Occipital lobe (tissue), 3 donors: ENCODE measurements at places on chromosomes 12 and 14.
A peak's percentile ranks its signal among the peaks of the same experiment; 100 is the strongest.

GRCh38 chr12:2877953-2878732 lies 1.1 kb downstream of the RHNO1 start:
- DNase-seq, result no peak

- DNase-seq, result no peak
Measured at GRCh38 chr12:52310622-52311284, 10.4 kb downstream of the KRT83 start.

- no peak for DNase-seq
Measured at GRCh38 chr14:21322716-21323115, 42.8 kb downstream of the RPGRIP1 start.

GRCh38 chr12:132154941-132155770 lies 10.9 kb downstream of the NOC4L start:
- no peak for DNase-seq

DNA sequence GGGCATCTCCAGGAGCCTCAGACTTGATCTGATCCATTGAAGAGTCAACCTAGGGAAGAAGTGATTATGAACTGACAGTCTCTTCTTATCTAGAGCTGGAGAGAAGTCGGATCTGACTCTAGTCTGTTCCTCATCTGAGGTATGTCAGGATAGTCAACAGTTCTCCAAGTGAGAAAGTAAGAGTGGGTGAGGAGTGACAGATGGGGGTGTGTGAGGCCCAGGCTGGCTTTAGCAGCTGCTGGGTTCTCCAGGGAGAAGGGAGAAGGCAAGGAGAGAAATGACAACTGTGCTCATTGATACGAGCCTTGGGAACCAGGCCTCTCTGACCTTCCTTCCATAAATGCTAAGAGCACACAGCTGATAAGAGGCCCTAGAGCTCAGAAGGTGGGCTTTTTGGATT lies 53.3 kb downstream of the IRAK3 start:
- DNase-seq, result no peak

GRCh38 chr12:53743266-53744129 lies 8.3 kb downstream of the CISTR start:
- DNase-seq, result peak; percentile 38

DNA sequence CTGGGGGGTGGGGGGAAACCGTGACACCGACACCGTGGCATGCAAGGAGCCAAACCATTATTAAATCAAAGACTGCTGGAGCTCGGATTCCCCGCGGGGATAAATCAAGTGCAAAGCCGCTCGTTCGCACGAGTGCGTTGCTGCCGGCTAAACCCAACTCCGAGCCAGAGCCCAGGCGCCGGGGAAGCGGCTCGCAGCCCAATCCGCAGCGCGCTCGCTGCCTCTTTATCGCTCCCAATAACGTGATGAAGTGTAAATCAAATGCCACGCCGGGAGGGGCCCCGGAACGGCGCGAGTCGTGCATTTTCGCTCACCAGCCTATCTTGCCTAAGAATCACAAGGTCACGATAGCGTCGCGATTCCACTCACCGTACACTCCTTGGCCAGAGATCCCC lies 1.3 kb downstream of the MDGA2 start:
- no peak for DNase-seq

GRCh38 chr12:10571141-10571540 lies 42.3 kb downstream of the MAGOHB start:
- no peak for DNase-seq

DNA sequence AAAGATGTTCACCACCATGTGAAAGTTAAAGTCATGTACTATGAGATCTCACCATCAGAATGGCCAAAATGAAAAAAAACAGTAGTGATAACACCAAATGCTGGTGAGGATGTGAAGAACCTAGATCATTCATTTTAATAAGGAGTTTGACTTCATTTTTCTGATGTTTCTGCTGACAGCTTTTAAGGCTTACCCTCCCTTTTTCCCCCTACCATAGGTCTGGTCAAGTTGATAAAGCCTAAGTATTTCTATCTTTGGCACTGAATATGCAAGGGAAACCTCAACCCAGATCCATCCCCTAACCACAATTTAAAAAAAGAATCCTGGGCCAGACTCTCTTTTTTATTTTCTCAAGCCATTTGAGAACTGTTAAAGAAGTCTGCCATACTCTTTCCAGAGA lies 689.6 kb upstream of the FOXG1 start:
- DNase-seq, result no peak

GRCh38 chr12:123073292-123073691 lies 77.6 kb downstream of the PITPNM2 start:
- DNase-seq, result no peak

GRCh38 chr12:102776041-102776440 lies 141.0 kb downstream of the PAH start:
- DNase-seq, result no peak

- no peak for DNase-seq
Measured at GRCh38 chr14:74963705-74964271, 8.4 kb upstream of the PGF start.

DNA sequence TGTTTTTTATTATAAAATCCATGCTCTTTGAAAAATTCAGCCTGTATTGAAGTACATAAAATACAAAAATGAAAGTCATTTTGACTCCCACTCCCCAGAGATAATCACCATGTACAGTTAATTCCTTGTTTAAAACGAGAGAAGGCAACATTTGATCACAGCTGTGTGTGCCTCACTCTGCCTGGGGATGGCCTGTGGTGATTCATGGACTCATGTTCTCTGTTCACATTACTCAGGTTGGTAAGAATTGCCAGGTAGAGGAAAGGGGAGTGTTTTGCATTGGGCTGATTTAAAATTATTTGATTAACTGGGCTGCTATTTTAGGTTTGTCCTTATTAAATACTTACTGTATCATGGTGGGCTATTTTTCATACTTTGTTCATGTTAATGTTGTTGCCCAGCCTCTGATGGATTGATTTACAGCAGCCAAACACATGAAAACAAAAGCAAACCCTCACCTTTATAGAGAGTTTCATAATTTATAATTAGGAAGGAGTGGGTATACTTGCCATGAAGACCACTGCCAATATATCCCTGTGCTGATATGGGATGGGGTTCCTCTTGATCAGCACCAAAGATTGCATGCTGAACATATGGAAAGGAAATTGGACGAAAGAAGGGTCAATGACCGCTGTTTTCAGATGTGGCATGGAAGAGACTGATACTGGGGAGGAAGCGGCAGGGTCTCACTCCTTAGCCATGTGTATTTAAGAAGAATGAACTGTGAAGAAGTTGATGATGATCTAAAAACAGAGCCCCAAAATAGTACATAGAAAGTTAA lies 3.0 kb downstream of the ZBTB1 start:
- no peak for DNase-seq

DNA sequence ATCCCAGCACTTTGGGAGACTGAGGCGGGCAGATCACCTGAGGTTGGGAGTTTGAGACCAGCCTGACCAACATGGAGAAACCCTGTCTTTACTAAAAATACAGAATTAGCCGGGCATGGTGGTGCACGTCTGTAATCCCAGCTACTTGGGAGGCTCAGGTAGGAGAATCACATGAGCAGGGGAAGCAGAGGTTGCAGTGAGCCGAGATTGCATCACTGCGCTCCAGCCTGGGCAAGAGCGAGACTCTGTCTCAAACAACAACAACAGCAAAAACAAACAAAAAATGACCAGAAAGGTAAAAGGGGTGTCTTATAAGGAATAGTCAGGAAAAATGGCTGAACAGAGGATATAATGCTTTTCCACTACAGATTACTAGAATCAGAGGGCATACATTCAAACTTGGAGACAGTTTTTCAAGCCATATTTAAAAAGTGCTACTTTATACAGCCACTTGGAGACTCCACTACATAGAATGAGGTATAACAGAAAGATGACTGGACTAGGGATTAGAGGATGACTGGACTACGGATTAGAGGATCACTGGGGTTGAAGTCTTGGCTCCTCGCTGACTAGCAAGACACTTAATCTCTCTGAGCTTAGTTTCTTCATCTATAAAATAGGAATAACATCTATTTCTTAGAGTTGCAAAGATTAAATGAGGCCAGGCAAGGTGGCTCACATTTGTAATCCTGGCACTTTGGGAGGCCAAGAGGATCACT lies 4.9 kb upstream of the CS start:
- DNase-seq, result no peak

DNA sequence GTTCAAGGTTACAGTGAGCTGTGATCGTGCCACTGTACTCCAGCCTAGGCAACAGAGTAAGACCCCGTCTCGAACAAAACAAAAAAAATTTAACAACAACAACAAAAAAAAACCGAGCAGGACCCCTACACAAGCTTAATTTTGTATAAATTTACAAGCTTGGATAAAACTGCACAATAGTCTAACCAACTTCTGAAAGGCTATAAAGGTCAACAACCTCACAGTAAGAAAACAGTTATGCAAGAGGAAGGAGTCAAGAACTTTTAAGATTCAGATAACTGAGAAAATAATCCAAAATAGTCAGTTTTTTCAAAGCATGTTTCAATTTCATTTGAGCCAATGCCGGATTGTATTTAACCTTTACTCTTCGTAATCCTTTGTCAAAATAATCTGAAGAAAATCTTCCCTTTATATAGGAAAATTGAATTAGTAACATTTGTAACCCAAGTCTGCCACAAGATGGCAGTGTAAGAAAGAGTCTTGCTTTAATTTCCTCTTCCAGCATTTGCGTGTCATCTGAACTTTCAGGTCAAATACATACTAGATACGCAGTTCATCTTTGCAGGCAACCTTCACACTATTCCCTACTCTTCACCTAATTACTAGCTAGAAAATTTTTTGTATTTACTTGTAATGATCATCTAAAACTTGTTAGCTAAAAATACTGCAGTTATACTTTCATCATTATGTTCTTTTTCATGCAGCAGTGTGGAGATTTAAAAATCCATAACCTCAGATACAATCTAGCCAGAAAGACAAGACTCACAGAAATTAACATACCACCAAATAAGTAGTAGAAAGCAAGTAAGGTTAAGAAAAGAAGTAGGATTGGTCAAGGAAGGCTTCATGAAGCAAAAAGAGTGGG lies 5.8 kb downstream of the CCNB1IP1 start:
- no peak for DNase-seq

- no peak for DNase-seq
Measured at GRCh38 chr12:81779216-81779615, 20.1 kb upstream of the PPFIA2 start.

DNA sequence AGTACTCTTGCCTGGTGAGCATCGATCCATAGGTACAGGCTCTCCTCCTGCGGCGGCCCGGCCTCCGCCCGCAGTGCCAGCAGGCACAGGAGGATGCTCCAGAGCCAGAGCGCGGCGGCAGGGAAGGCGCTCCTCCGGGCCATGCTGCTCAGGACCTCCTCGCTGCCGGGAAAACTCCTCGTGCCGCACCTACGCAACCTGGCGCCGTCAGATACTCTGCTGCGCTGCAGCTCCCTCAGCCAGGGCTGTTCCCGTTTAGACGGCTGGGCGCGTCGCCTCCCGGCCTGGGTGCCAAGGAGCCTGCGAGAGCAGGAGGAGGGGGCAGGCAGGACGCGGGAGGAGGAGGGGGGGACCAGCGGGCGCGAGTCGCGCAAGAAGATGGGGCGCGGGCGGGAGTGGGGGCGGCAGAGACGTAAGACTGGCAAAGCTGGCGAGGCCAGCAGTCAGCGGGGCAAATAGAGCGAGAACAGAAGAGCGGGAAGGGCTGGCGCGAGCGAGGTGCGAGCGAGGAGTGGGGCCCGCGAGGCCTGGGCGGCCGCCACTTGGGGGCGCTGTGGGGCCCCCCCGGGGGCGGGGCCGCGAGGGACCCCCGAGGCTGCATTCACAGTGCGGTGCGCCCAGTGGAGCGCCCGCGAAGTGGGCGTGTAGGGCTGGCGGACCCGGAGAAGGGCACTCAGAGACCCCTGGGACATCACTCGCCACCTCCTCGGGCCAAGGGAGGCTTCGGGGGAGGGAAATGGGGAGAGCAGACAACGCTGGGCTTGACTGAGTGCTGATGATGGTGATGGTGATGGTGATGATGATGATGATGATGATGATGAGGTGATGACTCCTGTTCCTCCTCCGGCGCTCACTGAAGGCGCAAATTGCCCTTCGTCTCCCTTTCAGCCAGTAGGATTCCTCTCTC lies at the start of gene WIF1:
TSS of gene WIF1 (minus strand) at position 257 of the 907 bp plus-strand sequence. CDS start at position 143, 114 bp downstream.
- peak; percentile 35 for DNase-seq

GRCh38 chr12:47303995-47304560 lies 224.3 kb upstream of the AMIGO2 start:
- DNase-seq, result no peak

DNA sequence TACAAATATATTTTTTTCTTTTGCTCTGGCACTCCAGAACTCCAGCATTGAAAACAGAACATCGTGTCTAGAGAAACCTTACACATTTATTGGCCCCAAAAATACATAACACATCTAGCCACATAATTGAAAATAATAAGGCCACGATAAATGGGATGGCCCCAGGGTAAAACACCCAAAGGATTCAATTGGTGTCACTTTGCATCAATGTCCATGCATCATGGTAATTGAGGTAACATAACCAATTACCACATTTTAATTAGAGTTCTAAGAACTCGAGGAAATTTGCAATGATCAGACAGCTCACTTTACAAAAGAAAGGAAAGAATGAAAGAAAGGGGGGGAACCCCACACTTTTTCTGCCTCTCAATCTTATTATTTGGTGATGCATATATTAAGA lies 151.8 kb upstream of the NPAS3 start:
- no peak for DNase-seq

GRCh38 chr12:6959058-6959804 lies 8.1 kb downstream of the PTPN6 start:
- no peak for DNase-seq

DNA sequence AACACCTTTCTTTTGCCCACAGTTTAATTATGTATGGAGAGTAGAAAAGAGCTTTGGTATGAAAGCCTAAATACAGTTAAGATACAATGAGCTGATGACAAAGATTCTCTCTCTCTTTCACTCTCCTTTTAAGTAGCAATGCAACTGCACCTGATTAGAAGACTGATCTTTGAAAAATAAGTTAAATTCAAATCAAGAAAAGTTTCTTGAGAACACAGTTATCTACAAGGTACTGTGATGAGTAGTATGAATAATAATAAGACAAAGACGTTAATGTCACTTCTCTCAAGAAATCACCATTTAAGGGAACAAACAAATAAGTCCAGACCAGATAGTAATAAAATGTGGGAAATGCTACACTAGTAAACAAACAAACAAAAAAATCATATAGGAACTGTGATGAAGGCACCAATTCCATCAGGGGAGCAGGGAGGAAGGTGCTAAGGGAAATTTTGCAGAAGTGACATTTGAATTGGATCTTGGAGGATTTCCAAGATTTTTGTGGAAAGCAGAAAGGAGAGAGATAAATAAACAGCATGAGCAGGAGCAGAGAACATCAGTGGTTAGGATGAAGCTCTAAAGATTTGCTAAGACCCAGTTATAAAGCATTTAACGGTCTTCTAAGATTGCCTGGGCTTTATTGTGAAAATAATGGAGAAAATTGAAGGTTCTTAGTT lies 65.2 kb upstream of the STK38L start:
- no peak for DNase-seq

- peak; percentile 46 for DNase-seq
Measured at GRCh38 chr14:23366426-23366921, 1.5 kb upstream of the EFS start.

- no peak for DNase-seq
Measured at GRCh38 chr14:53692885-53693284, 263.7 kb downstream of the BMP4 start.

DNA sequence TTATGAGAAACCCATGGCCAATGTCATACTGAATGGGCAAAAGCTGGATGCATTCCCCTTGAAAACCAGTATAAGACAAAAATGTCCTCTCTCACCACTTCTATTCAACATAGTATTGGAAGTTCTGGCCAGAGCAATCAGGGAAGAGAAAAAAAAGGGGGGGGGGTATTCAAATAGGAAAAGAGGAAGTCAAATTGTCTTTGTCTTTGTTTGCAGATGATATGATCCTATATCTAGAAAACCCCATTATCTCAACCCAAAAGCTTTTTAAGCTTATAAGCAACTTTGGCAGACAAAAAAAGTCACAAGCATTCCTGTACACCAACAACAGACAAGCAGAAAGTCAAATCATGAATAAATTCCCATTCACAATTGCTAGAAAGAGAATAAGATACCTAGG lies 19.5 kb downstream of the GLIPR1L1 start:
- no peak for DNase-seq
